NCI-H524 (cell line): ENCODE measurements at places on chromosomes 3 and 15.

DNA sequence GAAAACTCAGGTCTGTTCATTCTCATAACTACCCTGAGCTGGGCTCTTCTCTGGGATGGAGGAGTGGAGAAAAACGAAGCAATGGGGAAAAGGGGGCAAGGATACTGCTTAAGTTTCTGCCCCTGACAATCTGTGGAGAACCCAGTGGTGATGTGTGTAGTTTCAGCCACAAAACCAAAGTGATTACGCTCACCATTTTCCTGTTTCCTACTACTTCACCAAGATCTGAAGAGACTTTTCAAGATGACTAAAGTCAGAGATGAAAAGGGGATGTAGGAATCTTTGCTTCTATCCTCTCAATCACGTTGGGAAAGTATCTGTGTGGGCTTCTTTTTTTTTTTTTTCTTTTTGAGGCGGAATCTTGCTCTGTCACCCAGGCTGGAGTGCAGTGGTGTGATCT lies 8.3 kb upstream of the UBE2E1 start:
- DNase-seq = no peak

DNA sequence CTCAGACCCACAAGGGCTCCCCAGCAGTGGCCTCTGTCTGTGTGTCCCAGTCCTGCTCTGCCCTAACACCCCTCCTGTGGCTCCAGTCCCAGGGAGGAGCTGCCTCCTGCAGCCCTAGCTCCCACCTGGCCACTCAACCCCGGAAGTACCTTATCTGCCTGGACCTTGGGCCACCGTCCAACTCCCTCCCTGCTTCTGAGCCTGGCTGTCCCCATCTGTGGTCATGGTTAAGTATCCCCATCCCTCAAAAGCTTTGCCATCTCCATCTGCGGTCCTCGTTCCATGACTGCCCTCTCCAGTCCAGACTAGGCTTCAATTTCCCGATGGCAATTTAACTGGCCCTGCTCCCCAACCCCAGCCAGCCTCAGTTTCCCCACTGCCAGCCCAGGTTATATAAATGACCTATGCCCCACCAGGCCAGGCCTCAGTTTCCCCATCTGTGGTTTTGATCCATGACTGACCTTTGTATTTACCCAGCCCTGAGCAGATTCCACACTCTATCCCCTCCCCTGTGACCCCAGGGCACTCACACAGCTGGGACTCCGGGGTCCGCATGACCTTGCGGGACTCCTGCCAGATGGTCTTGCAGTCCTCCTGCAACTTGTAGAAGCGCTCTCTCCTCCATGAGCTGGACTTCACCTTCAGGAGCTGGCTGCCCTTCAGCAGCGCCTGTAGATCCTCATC lies 9.6 kb downstream of the PLCD1 start:
- no peak for DNase-seq

DNA sequence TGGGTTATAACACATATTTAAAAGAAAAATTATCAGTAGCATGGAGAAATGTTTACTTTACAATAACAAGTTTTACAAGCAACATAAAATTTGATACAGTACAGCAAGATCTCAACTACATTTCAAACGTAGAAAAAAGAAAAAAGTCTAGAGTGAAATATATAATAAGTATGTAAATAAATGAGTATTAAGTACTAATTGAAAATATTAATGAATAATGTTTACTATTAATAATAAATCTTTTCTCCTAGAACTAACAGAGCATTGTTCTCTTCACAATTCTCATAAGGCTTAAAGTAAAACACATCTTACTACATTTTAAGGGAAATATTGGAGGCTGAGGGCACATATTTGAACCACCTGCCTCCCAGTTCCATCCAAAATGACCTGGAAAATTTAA lies 72.1 kb downstream of the TMEM212 start:
- no peak for DNase-seq

GRCh38 chr15:51687565-51687964 lies 6.3 kb downstream of the SCG3 start:
- no peak for DNase-seq

DNA sequence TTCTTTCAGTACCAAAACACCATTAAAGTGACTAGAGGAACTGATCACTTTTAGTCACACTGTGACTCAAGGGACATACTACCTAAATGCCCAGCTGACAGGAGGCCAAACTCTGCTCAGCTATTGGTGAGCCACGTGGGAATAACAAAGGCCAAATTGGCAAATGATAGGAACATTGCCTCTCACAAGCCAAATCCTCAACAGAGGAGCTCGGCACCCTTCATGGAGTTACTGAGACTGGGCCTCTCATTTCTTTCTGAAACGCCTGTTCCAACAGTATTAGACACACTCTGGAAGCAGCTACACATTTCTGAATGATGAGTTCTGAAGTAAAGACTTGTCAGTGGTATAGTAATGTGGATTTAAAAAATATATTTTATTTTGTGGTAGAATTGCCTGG lies 166.0 kb upstream of the COL8A1 start:
- DNase-seq = no peak

GRCh38 chr15:33443708-33444107 lies 132.9 kb downstream of the RYR3 start:
- DNase-seq = no peak

- DNase-seq = no peak
Observed at GRCh38 chr3:77513542-77513941, 473.6 kb downstream of the ROBO2 start.

- DNase-seq = no peak
Observed at GRCh38 chr3:18087988-18088387, 337.2 kb downstream of the SATB1 start.

GRCh38 chr3:38107911-38108648 lies 28.8 kb downstream of the ACAA1 start:
- DNase-seq = no peak

DNA sequence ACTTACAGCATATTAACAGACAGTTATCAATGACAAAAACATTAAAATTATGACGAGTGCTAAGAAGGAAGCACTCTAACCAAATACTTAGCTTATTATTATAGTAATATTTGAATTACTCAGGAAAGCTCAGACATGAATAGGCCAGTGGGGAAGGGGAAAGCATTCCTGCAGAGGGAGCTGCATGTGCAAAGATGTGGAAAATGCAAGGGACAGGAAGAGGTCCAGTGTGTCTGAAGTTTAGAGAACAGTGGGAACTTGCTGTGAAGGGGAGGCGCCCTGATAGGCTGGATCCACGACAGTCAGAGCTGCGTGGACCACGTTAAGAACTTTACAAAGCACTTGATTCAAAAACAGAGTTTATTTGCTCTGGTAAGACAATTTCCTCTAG lies 1.2 kb upstream of the SPICE1 start:
- peak; percentile 8 for DNase-seq

DNA sequence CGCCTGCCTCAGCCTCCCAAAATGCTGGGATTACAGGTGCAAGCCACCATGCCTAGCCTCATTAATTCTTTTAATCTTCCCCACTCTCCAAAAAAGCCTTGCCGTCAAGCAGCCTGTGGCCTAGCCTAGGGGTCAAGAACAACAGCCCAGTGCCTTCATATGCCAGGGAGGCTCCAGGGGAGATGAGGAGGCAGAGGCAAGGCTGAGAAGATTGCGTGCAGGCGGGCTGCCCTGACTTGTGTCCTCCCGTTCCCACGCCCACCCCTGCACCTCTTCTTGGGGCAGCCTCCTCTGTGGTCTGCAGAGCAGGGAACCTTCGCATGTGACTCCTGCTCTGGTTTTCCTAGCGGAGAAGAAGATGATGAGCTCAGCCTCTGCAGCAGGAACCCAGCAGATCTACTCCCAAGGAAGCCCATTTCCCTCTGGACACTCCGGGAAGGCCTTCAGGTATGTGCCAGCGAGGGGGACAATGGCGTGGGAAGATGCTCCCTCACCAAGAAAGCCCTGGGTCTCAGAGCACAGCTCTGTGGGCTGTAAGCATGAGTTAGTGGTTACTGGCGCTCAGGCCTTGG lies 118.5 kb upstream of the ABHD17C start:
- no peak for DNase-seq
